A549 treated with dexamethasone at 1 μM for 4 hours (cell line): ENCODE measurements at places on chromosomes 12 and 14. TPM values are rescaled to one million over a fixed set of nuclear protein-coding genes. Genes with fewer than 3 reads are reported as not detected.

The KLRK1 gene
- total RNA-seq, result 0.13 TPM in 1 of 5 replicates, not detected in the others

The LRIG3 gene
- total RNA-seq, result 3.6 to 4.8 TPM (median 3.8 TPM) in 5 replicates

The HCAR3 gene
- 0.06 to 0.11 TPM in 2 of 5 replicates, not detected in the others for total RNA-seq

The OR2AP1 gene
- total RNA-seq, result not detected in 5 replicates

The CLEC6A gene
- not detected in 5 replicates for total RNA-seq

The PTCSC3 gene
- total RNA-seq, result not detected in 5 replicates

The PTPN6 gene
- total RNA-seq, result 6.6 to 14.6 TPM (median 11.5 TPM) in 5 replicates

The GYS2 gene
- 0.06 to 0.23 TPM (median 0.18 TPM) in 3 of 5 replicates, not detected in the others for total RNA-seq

The MDP1 gene
- total RNA-seq, result 23.3 to 28.2 TPM (median 26.8 TPM) in 5 replicates

The AICDA gene
- 0.13 to 0.21 TPM (median 0.16 TPM) in 5 replicates for total RNA-seq

The TMPRSS12 gene
- not detected in 5 replicates for total RNA-seq

The GLIPR1L1 gene
- total RNA-seq, result not detected in 5 replicates

The PDZRN4 gene
- total RNA-seq, result 0.02 to 0.05 TPM (median 0.04 TPM) in 3 of 5 replicates, not detected in the others

The ERBB3 gene
- 1.1 to 1.7 TPM (median 1.3 TPM) in 5 replicates for total RNA-seq

The SLCO1C1 gene
- not detected in 5 replicates for total RNA-seq

The TMEM132D gene
- total RNA-seq, result not detected in 5 replicates

The C12orf42 gene
- not detected in 5 replicates for total RNA-seq

The SLC5A8 gene
- total RNA-seq, result not detected in 5 replicates

The ALDH1L2 gene
- 3.1 to 4.7 TPM (median 4.2 TPM) in 5 replicates for total RNA-seq

The GRIP1 gene
- total RNA-seq, result 1.0 to 4.3 TPM (median 2.1 TPM) in 5 replicates
